ENCODE measurements at places on chromosomes 6 and 20.
A peak's percentile ranks its signal among the peaks of the same experiment; 100 is the strongest.

- no peak for DNase-seq
Observed at GRCh38 chr20:47686545-47686944, 98.7 kb downstream of the SULF2 start.

DNA sequence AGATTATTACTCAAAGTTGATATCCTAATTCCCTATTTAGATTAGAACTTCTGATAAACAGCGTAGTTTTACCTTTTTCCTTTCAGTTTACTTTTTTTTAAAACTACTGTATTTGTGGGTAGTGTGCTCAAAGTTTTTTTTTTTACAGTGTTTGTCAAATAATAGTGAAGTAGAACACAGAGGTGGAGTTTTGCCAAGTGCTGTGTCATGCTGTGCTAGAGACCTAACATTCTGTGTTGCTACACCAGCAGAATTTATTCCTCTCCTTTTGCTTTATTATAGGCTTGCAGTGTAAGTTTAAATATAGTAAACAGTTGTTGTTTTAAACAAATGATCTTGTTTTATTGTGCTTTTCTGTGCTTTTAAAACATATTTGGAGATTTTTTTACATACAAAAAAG is 125.4 kb downstream of the HIVEP1 start:
- DNase-seq = peak; percentile 90

- no peak for DNase-seq
Observed at GRCh38 chr6:22068561-22069305, 228.1 kb downstream of the PRL start.

DNA sequence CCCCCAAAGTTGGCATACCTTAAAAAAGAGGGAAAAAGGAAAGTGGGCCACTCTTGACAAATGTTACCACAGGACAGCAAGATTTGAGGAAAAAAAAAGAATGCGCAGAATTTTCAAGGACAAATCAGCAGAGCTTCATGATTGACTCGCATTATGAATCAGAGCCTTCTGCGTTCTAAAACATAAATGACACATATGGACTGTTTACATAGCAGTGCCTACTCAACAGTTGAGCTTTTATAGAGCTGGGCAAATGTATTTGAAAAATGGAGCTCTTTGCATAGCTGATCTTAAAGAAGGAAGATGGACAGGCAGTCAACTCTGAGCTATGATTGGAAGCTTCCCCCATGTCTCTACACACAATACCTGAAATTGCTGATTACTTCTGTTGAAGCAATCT is 213.2 kb upstream of the NT5E start:
- DNase-seq = no peak

GRCh38 chr6:3259491-3259958 is 778 bp downstream of the PSMG4 start:
- DNase-seq = peak; percentile 35

GRCh38 chr6:10406556-10406955 is 8.3 kb downstream of the TFAP2A start:
- DNase-seq = no peak

GRCh38 chr20:18323705-18324104 is 35.4 kb downstream of the ZNF133 start:
- no peak for DNase-seq

GRCh38 chr6:135983718-135984343 is 132.3 kb downstream of the PDE7B start:
- peak; percentile 37 for DNase-seq

GRCh38 chr6:23630726-23631635 is 495.0 kb upstream of the NRSN1 start:
- DNase-seq = no peak

- DNase-seq = peak; percentile 91
Observed at GRCh38 chr20:50744143-50744792, 12.9 kb downstream of the PARD6B start.

- peak; percentile 68 for DNase-seq
Observed at GRCh38 chr6:53439556-53439955, 90.8 kb upstream of the ELOVL5 start.

- no peak for DNase-seq
Observed at GRCh38 chr20:39702701-39703349, 740.7 kb downstream of the DHX35 start.

DNA sequence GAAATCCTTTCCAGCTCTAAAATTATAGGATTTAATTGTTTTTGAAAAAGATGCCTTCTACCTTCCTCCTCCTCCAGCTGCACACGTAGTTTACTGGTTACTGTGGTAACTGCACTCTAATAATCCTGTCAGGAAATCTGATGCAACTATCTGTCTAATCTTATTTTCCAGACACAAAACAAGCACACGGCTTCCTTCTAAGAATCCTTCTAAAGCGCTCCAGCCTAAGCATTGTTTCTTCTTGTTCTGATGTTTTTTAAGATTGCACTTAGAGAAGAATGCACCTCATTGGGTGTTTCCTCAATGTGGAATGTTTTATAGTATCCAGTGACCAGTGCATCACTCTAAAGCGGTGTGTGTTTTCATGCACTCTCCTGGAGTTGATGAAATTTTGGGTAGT is 63.6 kb downstream of the CARMIL1 start:
- DNase-seq = peak; percentile 82

DNA sequence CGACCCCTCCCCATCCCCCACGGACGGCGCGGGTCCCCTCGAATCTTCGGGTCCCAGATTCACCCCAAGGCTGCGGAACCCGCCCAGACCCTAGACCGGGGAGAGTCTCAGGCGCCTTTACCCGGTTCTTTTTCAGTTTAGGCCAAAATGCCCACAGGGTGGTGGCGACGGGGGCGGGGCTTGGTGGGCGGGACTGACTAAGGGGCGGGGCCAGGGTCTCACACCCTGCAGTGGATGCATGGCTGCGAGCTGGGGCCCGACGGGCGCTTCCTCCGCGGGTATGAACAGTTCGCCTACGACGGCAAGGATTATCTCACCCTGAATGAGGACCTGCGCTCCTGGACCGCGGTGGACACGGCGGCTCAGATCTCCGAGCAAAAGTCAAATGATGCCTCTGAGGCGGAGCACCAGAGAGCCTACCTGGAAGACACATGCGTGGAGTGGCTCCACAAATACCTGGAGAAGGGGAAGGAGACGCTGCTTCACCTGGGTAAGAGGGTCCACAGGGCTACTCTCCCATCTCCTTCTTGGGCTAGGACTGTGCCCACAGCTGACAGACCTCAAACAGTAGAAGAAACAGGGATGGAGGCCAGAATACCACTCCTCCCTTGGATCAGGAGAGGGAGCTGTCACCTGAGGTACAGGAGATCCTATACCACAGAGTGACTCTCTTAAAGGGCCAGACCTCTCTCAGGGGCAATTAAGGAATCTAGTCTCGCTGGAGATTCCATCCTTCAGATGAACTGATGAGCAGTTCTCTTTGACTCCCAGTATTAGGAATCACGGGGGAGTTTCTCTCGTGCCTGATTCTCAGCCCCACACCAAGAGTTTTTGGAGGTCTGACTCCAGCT is 942 bp downstream of the HLA-E start:
- peak; percentile 51 for DNase-seq

DNA sequence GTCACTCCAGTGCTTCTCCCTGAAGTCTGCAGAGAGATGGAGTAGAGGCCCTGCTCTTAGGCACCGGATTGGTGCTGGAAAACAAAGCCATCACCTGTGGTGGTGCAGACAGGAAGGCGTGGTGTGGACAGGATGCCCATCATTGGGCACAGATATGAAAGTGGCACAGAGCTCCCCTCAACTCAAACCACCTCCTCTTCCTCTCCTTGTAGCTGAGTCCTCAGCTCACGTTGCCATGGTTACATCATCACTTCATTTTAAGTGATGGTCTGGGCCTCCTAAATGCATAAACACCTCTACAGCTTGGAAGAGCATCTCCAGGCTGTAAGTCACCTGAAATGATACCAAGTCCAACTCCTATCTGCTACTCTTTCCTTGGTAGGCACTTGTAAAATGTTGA is 8.0 kb upstream of the RTF2 start:
- no peak for DNase-seq

Measured in fibroblast of the aortic adventitia (primary cell).